Activated naive CD4-positive, alpha-beta T cell (primary cell): ENCODE measurements at places on chromosomes 6 and 20.
A peak's percentile ranks its signal among the peaks of the same experiment; 100 is the strongest.

DNA sequence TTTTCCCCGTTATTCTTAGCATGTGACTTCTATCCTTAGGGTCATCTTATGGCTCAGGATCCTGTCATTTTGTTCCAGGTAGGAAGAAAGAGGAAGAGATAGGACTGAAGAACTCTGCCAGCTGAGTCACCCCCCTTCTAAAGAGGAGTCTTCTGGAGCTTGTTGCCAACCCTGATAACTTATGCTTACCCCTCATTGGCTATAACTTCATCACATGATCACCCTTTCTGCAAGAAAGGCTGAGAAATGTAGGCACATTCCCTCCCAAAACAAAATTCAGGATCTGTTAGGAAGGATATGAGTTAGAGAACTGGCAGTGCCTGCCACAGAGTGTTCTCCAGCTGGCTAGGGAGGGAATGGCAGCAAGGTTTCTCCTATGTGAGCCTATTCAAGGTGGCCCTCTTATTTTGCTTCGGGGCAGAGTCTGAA, 35.6 kb downstream of the ARFGEF2 start:
- DNase-seq: no peak

GRCh38 chr6:44415449-44415848, 27.9 kb downstream of the CDC5L start:
- no peak for DNase-seq

GRCh38 chr6:147170269-147170668, 33.9 kb upstream of the STXBP5 start:
- no peak for DNase-seq

- no peak for DNase-seq
These were observed 268.8 kb downstream of the BTBD9 start for GRCh38 chr6:38370653-38371601.

- peak; percentile 21 for DNase-seq
These were observed 616 bp downstream of the TUBB start for GRCh38 chr6:30720738-30721197.

- DNase-seq: no peak
These were observed 80.1 kb upstream of the SHLD1 start for GRCh38 chr20:5670036-5670536.

GRCh38 chr20:50260479-50261221, 70.0 kb downstream of the CEBPB start:
- no peak for DNase-seq

GRCh38 chr6:53043581-53043980, 21.6 kb upstream of the FBXO9 start:
- DNase-seq: no peak

- DNase-seq: no peak
These were observed 106.3 kb downstream of the ZDHHC14 start for GRCh38 chr6:157487110-157487773.

- no peak for DNase-seq
These were observed 231.9 kb downstream of the CLIC5 start for GRCh38 chr6:45783716-45784115.

DNA sequence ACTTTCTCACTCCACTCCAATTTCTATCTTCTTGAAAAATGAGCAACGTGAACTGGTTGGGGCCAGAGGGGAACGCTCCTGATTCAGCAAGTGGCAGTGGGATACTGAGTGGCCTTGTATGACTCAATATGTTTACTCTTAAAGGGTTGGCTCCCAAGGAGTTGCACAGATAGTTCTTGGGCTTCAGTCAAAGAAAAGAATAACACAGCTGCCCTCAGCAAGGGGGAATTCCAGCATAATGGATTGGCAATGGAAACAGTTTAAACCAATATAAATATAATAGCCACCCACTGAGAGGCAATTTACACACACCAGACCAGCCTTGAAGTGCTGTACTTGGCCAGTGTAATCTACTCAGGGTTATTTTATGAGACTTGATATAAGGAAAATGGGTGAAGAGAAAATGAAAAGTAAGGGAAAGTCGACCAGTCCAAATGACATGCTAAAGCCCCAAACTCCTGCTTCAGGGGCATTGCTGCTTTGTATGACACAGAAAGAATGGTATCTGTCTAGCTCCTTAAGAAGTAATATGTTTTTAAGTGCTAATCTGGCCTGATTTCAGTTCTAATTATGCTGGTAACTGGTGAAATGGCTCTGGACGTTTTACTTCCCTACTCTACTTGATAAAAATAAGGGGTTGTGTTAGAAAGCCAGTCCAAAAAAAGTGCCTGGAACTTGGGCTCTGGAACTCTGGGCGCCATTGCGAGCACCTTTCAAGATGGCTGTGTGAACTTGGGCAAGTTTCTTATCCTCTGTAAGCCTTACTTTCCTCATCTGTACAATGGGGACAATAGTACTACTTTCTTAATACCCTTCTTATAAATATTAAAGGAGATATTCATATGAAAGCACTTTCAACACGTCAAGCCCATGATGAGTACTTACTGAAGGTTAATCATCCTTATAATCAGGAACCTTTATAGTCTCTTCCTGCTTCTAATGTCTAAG, 712.9 kb upstream of the MAP3K7 start:
- DNase-seq: no peak

- no peak for DNase-seq
These were observed 955.6 kb downstream of the TBC1D32 start for GRCh38 chr6:120378582-120379220.

DNA sequence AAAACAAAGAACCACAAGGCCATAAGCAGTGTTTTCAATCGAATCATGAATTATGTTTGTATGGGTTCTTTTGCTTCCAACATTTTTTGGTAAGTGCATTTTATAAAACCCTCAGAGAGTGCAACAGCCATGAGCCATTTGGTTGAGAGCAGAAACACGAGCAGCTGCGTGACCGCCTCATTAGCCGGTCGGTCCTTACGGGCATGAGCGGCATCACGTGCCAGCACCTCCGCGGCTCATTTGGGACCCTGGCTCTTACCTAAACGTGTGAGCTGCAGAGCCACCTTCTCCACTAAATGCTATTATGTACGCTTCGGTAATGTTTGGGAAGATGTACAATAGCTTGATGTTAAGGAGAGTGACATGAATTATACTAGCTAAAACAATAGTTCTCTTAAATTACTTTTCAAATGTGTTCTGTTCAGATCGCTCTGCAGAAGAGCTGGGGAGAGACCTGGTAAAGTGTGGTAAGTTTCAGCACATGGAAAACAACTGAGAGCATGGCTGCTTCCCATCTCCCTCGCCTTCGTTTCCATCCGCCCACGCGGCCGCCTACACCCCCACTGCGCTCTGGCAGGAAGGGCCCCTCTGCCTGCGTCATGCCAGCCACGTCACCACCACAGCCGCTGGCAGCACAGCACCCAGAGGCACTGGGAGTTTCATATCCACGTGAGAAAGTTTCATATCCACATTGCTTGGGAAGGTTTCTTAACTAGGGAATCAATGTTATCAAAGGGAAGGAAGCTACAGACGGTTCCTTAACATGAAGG, 23.7 kb upstream of the PDE10A start:
- DNase-seq: no peak

DNA sequence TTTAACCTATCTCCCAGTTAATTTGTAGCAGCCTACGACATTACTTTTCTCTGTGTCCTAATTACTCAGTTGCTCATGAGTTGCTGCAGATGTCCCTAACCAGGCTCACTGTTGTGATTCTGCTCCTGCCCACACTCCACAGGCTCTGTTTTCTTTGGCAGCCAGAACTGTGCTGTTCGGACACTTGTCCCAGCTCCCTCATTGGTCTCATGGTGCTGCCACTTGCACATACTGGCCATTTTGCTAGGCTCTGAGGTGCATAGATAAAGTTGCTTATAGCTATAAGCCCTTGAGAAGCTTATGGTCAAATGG, 55.0 kb downstream of the NOX3 start:
- DNase-seq: no peak

- no peak for DNase-seq
These were observed 23.0 kb upstream of the IL17A start for GRCh38 chr6:52162940-52163908.

GRCh38 chr6:13695252-13695651, 16.4 kb downstream of the RANBP9 start:
- DNase-seq: no peak

DNA sequence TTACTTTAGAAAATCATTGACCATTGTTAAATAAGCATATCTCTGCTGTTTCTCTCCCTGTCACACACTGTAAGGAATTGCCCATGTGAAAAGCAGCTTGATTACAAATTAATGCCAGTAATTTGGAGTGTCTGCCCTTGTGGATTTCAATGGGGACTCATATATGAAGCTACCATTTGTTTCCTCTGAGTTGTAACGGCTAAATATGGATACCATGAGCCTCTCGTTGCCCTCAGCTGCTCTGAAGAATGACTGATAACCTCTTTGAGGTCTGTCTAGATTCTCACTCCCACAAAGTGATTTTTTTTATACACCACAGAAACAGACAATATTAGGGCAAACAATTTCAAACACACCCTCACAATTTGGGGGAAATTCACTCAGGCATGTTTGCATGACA, 40.0 kb upstream of the MAFB start:
- no peak for DNase-seq

DNA sequence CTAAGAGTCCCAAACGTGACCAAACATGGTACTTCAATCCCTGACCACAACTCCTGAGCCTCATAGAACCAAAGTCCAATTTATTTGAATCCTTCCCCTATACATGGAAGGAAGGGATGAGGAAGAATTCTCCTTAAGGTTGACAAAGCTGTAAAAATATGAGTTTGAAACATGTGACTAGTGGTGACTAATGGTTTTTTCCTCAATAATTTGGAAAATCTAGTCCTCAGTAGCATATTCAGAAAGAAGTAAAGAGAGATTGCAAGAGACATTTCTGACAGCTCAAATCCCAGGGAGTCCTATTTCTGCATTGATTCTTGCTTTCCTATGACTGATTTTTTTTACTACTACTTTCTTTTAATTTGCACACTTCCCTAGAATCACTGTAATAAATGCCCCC, 443.7 kb downstream of the FRK start:
- DNase-seq: no peak

DNA sequence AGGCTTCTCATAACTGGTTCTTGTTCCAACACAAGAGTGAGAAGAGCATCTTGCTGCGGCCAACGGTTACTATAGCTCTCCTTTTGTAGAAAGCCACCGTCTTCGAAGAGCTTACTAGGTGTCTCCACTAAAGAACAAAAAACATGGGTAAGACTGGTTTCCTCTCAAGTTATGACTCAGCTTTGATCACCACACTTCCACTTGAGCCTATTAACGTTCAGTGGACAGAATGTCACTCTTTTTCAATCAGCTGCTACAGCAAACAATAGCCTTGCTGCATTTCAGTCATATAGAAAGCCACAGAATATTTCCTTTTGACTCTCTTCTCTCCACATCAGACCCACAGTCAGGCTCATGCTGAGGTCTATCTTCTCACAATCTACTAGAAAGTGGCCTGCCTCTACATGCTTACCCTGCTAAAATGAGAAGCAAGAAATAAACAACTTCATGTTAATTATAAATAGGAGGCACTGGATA, 243.5 kb upstream of the PREP start:
- no peak for DNase-seq

- DNase-seq: no peak
These were observed 10.6 kb upstream of the CLIC5 start for GRCh38 chr6:46026307-46026706.

DNA sequence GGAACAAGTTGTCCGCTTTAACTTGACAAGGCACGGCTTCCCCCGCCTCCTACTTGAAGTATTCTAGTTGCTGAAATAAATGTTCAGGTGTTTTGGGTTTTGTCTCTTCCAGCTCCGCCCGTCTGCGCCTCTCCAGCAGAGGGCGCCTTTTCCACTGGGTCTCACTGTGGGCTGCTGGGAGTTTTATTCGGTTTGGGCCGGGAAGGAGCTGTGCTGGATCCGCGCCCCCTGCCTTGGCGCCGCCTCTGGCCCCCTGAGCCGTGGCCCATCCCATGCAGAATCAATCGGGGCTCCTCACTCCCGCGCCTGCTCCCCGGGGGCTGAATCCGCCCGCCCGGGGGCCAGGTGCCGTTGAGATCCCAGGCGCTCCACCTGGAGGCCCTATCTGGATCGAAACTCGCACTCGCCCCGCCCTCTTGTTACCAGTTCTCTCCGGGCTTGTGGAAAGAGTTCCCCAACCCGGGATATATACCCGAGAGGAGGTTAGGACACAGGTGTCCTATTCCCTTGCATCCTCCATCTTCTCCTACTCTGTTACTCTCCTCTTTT, 51.0 kb upstream of the TCF21 start:
- DNase-seq: peak; percentile 4

DNA sequence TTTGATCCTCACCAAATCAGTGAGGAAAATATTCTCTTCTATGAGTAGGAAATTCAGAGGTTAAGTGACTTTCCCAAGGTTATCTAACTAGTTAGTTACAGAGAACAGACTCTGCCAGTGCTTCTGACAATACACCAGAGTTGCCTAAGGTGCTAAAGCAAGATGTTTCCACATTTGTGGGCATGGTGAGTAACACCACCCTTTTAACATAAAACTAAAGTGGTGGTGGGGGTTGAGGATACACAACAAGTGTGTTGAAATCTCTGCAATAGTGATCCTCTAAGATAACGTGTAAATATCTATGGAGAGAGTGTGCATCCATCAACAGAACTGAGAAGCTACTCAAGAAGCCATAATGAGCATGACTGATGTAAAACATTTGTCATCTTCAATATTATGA, 11.7 kb downstream of the VNN2 start:
- DNase-seq: no peak

GRCh38 chr20:25191051-25191450, 4.5 kb upstream of the ENTPD6 start:
- DNase-seq: no peak

DNA sequence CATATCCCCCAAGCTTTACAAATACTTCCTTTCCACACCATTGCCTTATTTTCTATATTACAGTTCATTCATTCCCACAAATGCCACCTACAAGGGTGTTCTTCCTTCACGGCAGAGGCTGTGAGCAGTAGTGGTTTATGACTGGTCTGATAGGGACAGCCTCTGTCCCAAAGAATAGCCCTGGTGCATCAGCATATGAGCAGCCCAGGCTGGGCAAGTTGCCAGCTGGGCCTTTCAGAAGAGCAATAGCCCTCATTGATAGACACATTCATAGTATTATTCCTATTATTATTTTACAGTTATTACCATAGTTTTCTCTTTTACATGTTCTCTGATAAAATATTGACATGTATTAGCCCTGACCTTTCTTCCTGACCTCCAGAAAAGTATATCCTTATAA, 149.9 kb downstream of the MMS22L start:
- no peak for DNase-seq

GRCh38 chr6:7062451-7063162, 45.2 kb upstream of the RREB1 start:
- no peak for DNase-seq

- DNase-seq: no peak
These were observed 82.2 kb upstream of the PAX1 start for GRCh38 chr20:21623074-21623780.

- no peak for DNase-seq
These were observed 153.1 kb downstream of the TRIM27 start for GRCh38 chr6:28770732-28771131.

DNA sequence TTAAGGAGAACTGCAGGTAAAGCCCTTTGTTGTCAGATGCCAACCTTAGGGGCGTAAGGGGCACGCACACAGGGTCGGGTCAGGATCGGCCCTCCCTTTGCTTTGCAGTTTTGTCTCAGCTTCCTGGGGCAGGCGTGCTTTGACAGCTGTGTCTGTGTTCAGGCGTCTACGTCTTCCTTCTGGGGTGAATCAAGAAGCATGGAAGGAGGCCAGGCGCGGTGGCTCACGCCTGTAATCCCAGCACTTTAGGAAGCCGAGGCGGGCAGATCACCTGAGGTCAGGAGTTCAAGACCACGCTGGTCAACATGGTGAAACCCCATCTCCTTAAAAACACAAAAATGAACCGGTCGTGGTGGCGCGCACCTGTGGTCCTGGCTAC, 1.3 kb downstream of the ZGPAT start:
- no peak for DNase-seq
